Esophagus mucosa (tissue), 1 donor: ENCODE measurements at places on chromosomes 5 and 9. TPM values are rescaled to one million over a fixed set of nuclear protein-coding genes. Genes with fewer than 3 reads are reported as not detected.

DNA sequence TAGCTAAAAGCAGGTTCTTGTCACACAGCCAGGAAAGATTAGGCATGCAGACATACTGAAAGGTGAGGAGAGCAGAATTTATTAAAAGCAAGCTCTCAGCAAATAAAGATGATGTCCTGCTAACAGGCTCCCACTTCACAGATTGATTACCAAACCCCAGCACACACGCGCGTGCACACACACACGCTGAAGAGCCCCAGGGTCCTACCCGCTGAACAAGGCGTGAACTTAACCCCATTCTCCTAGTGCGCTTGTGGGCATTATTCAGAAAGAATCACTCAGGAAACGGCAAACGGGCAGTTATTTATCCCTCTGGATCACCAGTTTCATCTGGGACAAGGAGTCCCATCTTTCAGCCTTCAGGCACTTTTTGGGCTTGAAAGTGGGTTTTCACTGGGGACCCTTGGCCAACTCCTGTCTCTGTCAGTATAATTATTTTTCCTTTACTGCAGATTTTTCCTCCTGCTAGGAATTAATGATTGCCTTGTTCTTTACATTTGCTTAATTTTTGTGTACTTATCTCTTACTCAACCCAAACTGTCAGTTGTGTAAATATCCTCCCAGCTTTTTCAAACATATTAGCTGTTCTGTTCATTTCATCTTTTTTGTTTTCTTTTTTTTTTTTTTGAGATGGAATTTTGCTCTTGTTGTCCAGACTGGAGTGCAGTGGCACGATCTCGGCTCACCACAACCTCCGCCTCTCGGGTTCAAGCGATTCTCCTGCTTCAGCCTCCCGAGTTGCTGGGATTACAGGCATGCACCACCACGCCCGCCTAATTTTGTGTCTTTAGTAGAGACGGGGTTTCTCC lies 92.6 kb downstream of the RIC1 start:
- no peak for ATAC-seq

DNA sequence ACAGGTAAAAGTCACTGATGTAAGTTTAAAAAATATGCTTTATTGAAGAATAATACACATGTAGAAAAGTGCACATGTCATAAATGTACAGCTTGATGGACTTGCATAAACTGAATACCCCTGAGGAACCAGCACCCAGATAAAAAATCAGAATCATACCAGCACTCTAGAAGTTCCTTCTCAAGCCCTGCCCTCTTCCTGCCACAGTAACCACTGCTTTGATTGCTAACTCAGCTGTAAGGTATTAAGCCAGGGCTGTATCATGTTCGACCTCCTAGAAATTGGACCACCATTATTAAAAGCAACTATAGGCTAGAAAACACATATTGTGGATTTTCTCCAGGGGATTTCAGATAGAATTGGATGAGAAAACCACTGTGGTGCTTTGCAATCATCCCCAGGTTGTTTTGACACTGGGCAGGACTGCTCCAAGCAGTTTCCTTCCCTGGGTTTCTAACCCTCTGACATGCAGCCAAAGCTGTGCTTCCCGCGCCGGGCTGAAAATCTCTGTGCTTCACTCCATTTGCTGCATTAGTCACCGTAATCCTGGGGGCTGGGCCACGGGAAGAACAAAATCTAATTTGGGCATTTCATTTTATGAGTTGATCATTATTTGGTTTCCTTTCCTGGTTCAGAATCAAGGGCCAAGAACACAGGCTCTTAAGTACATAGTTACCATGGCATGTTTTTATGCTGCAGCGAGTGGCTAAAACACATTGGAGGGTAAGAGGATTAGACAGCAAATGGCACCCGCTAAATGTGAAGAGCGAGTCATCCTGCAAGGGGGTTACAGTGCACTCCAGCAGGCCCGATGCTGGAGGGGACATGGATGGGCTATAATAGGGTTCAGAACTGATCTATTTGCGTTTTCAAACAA lies 139.4 kb upstream of the IL12B start:
- ATAC-seq, result no peak

DNA sequence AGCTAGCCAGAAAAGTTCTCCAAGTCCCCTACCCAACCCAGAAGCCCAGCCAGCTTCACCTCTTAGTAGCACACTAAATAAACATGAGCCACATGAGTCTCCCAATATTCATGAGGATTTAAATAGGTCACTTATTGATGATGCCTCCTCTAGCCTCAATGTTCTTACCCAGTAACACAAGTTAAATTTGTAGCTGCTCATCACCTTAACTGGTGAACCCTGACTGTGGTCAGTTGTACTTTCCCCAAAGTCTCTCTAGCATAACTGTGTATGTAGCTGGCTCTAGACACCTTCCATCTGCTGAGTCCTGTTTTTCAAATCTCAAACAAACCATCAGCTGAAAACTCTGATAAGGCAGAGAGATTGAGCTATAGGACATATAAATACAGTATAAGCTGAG lies 100.3 kb upstream of the ELAVL2 start:
- no peak for ATAC-seq

- ATAC-seq, result no peak
Measured at GRCh38 chr9:70761139-70761670, 346.7 kb upstream of the KLF9 start.

Gene GMCL2
- total RNA-seq, result not detected

DNA sequence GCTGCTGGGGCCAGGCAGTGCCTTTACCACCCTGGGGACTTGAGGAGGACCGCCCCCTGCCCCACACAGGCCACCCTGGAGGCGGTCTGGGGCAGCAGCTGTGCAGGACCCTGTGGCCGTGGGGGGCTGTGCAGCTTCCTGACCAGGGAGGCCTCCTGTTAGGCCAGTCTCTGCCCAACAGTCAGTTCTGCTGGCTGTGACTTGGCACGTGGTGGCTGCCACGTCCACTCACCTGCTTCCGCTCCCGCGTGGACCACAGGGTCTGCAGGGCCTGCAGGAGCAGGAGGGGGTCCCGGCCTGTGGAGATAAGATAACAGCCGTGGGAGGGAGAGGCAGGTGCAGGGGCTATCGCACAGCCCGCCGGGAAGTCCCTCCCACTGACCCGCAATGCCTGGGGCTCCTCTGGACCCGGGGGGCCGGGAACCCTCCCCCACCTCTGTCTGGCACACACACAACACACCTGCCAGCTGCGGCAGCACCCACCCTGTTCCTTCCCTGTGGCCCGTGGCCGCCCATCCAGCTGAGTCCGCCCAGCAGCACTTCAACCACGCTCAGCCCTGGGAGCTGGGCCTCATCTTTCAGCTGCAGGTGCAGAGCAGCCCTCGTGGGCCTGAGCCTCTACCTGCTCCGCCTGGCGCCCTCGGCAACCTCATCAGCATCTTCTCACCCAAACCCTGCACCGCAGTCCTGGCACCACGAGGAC lies 39.7 kb downstream of the EXD3 start:
- peak; percentile 10 for ATAC-seq

DNA sequence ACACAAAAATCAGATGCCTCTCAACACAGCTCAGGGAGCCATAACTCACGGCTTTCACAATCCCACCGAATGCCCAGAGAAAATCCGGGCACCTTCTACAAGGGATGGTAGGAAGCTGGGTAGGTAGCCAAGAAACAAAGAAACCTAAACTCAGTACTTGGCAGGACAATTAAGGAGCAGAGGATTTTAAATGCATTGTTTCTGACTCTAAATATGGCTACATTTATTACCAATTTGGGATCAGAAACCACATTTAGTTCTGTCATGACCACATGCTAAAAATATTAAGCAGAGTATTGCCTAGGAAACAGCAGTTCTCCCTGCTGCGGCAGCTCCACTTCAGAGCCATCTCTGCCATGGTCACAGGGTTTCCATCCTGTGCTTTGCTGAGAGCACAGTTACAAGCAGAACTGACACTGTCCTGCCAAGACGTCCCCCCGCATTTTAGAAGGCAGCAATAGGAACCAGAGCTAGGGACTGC lies 57.5 kb downstream of the SIL1 start:
- ATAC-seq, result no peak

DNA sequence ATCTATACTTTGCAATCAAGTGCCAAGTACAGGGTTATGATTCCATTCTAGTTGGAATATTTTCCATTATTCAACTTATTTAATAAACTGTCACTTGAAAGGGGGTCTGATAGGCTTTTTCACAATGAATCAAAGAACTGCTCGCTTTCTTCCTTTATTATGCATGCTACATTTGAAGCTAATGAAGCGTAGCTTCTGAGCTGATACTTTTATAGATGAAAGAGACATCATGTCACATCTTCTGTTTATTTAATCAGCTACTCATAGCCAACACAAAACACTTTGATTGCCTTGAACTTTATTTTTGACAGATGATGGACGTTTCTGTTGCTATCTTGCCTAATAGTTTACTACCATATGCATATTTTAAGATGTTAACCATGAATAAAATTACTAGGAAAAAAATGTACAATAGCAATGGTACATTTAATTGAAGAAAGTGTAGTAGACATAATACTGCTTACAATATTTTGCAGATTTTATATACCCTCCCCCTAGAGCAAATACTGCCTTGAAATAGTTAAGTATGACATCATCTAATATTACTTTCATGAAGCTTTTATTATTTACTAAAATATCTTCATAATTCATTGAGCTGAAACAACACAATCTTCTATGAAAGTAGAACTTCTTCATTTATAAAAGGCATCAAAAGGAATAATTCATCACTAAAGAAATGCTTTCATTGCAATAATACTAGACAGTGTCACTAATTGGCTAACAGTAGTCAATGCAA lies 529.3 kb upstream of the TYRP1 start:
- no peak for ATAC-seq

DNA sequence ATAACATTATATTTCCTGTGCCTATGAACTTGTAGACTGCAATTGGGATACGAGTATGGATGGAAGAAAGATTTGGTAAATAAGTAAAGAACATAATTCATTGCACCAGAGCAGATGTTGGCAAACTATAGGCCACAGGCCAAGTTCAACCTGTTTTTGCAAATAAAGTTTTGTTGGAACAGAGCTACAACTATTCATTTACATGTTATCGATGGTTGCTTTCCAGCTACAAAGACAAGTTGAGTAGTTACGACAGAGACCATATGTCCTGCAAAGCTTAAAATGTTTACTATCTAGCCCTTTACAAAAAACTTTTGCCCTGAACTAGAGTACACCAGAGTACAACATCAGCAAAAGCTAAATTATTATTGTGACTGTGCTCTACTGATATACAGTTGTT lies 169.1 kb upstream of the DMAC1 start:
- ATAC-seq, result no peak

Gene AQP7
- total RNA-seq, result 1.7 TPM

DNA sequence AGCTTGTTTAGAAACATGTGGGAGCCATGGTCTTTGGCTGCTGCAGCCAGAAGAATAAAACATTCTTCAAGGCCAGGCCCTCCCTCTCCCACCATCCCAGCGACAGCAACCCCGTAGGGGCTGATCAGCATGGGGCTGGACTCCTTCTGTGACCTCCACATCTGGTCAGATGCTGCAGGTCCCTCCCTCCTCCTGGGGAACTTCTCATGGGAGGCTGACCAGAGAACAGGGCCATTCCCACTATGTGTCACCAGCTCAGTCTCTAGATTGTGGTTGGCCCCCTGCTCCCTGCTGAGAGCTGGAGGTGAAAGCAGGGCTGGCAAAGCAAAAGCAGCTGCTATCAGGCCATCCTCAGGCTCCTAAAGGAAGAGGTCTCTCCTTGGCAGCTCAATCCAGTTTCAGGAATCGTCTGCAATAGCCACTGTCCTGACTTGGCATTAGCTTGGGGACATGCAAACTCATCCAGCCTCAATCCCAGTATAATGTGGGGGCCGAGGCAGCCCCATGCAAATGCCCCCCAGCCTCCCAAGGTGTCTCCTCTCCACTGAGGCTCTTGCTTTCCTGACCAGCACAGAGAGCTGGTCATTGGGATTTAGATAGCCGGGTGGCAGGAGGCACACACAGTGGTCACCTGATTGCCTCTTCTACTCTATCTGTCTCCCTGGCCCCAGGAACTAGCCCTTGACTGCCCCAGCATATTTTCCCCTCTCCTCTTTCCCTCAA lies 81.5 kb downstream of the NRG2 start:
- no peak for ATAC-seq

Gene CRHBP
- 0.36 TPM for total RNA-seq

Gene KIF12
- total RNA-seq, result 0.56 TPM

- ATAC-seq, result no peak
Measured at GRCh38 chr5:120546922-120547321, 82.8 kb downstream of the PRR16 start.

DNA sequence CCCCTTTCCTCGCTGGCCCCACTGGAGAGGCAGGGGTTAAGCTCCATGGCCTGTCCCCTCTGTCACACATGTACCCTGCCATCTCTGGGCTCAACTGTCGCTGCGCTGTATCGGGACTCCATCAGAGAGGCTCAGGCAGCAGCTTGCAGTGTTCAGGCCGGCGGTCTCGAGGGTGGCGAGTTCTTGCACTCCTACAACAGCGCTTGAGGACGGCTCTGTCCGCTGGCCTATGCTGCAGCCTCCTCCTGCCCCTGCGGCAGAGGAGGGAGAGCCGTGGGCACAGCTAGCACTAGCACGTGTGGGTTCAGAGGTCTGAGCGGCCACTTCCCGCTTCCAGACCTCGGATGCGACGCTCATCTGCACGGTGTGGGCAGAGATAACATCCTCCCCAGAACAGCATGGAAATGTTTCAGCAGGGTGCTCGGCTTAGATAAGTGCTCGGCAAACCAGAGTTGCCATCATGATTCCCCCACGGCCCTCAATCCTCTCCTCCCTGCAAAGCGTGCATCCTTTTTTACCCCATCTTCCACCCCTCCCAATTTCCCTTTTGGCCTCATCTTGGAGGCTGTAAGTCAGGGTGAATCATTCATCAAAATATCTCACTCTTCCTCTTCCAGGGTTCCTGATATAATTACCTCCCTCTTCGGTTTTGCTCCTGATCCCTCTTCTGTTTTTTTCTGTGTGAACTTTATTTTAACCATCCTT lies 41.9 kb upstream of the FUBP3 start:
- ATAC-seq, result no peak

Gene HTR1A
- total RNA-seq, result not detected

DNA sequence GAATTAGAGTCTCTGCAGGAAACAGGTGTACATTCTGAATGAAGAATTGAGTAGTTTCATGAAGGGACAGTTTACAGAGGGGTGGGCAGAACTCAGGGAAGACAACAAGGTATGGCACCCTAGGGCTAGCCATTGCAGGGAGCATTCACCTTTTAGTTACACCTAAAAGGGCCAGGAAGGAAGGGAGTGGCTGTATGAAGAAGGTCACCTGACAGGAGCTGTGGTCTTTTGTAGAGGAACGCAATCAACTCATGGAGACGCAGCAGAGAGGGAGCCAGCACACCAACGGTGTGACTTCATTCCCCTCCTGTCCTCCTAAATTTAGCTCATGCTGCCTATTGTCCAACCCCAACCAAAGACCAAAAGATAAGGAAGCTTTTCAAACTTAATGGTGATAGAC lies 12.7 kb upstream of the ZCCHC7 start:
- no peak for ATAC-seq

Gene C5orf58
- not detected for total RNA-seq

GRCh38 chr9:122032346-122032745 lies 60.8 kb downstream of the TTLL11 start:
- no peak for ATAC-seq

Gene SMC5
- total RNA-seq, result 13.3 TPM

GRCh38 chr9:136763649-136764035 lies 676 bp downstream of the LCN15 start:
- ATAC-seq, result no peak

GRCh38 chr5:36651761-36652685 lies 45.6 kb downstream of the SLC1A3 start:
- ATAC-seq, result no peak

Gene PCDHA1
- total RNA-seq, result not detected

Gene LHX3
- total RNA-seq, result 0.08 TPM
